ENCODE measurements at places on chromosomes 11 and 22.
A peak's percentile ranks its signal among the peaks of the same experiment; 100 is the strongest.

GRCh38 chr22:45889093-45889538 is 87.8 kb downstream of the WNT7B start:
- no peak for DNase-seq

DNA sequence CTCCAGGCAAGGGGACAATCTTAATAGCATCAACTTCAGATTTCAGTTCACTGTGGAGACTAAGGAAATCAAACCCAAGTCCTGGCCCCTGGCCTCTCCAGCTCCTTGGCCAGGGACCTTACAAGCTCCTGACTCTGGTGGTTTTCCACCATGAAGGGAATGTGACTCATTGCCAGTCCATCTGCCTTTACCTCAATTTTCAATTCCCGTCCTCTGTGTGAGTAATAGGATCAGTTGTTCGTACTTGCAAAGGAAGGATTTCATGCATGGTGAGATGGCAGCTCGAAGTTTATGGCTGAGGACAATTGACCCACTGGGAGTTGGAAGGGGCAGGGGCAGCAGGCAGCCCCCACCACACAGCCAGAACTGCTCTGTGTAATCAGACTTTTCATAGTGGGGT is 42.5 kb downstream of the INSC start:
- no peak for DNase-seq

DNA sequence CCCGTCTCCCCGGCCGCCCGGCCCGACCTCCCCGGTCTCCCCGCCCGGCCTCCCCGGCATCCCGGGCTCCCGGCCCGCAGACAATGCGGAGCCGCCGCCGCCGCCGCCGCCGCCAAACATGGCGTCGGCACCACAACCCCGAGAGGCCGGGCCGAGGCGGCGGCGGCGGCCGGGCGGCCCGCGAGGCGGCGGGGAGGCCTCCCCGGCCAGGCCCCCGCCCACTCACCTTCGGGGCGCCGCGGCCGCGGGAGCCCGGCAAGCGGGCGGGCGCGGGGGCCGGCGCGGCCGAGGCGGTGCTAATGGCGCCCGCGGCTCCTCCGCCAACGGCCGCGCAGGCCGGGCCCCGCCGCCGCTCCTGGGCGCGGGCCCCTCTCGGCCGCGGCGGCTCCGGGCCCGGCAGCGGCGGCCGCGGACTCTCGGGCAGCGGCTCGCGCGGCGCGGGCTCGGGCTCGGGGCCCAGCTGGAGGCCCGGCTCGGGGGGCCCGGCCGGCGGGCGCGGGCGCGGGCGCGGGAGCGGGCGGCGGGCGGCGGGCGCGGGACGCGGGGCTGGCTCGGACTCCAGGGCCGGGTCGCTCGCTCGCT is 311 bp downstream of the BRD1 start:
- no peak for DNase-seq

- DNase-seq: no peak
Observed at GRCh38 chr22:47406180-47406834, 643.9 kb downstream of the TBC1D22A start.

DNA sequence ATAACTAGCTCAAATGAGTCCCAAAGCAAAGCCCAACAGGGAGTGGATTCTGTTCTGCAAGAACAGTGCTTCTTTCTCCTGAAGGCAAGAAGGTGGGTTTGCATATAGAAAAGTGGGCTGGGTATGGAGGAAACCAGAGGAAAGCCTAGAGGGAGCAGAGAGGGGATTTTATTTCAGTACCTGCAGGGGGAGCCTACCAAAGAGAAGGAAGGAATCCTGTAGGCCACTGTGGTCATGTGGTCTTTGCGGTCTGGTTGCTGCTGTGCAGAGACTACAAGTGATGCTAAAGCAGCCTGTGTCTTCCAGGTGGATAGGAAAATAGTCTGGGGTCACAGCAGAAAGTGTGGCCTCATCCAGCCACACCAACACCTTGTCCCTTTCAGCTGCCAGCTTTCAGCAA is 33.2 kb upstream of the ZBTB16 start:
- DNase-seq: no peak

DNA sequence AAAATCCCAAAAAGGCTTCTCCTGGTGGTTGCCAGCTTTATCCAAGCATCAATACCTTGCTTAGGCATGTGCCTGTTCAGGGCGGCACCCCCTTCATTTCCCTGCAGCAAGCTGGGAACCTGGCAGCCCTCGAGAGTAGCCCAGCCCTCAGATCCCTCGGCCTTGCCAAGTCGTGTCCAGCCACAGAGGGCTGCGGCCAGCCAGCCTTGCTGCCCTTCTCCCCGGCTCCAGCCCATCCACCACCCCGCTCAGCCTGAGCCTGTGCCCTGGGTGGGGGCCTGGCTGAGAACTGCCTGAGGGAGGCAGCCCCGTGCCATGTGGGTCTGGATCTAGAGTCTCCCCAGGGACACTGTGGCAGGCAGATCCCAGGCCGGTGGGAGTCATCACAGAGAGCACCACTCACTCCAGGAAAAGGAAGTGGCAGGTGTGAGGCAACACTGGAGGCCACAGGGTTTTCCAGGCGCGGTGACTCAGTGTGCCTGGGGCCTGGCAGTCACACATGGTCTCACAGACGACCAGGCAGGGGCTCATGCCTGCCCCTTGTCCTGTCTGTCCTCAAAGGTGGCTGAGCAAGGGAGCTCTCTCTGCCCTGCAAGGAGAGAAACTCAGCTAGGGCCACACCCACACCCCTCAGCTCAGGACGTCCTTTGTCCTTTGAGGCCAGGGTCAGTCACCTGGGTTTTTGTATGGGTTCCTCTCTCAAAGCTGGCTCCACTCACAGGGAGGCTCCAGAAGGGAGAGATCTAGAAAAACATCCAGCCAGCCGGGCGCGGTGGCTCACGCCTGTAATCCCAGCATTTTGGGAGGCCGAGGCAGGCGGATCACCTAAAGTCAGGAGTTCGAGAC is 12.2 kb upstream of the CDC42BPG start:
- no peak for DNase-seq

DNA sequence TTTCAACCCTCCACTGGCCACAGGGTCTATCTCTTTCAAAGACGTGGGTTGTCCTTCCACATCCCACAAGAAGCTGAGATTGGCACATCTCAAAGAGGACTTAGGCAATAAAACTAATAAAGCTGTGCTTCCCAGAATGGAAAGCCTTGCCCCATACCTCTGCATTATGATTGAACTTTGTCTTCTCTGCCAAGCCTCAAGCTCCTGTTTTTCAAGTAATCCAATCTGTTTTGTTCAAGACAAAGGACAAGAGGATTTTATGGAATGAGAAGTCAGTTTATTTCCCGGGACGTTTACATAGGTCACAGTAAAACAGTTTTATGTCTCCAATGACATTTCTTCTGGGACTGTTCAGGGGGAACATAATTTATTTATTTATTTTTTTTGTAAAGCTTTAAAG is 108.4 kb downstream of the GALNT18 start:
- no peak for DNase-seq

DNA sequence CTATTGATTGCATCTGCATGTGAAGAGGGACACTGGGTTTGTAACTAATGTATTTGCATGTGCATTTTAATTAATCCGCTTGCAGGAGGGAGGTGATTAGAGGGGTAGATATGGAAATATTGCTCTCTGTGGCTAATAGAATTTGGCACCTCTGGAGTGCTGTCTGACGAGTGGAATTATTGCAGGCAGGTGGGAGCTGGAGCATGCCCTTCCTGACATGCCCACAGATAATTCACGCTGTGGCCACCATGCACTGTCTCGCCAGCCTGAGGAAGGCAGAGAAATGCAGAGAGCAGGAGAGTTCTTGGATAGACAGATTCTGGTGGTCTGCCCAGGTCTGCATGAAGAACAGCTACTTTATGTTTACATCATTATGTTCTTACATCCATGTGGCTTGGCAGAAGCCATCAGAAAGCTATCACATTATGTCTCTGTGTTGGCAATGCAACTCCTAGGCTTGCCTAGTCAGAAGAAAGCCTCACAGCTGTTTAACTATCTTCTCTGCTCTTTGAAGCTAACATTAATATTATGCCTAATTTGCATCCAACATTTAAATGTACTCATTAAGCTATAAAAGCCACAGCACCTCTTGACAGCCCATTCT is 89.4 kb upstream of the DRD2 start:
- DNase-seq: no peak

DNA sequence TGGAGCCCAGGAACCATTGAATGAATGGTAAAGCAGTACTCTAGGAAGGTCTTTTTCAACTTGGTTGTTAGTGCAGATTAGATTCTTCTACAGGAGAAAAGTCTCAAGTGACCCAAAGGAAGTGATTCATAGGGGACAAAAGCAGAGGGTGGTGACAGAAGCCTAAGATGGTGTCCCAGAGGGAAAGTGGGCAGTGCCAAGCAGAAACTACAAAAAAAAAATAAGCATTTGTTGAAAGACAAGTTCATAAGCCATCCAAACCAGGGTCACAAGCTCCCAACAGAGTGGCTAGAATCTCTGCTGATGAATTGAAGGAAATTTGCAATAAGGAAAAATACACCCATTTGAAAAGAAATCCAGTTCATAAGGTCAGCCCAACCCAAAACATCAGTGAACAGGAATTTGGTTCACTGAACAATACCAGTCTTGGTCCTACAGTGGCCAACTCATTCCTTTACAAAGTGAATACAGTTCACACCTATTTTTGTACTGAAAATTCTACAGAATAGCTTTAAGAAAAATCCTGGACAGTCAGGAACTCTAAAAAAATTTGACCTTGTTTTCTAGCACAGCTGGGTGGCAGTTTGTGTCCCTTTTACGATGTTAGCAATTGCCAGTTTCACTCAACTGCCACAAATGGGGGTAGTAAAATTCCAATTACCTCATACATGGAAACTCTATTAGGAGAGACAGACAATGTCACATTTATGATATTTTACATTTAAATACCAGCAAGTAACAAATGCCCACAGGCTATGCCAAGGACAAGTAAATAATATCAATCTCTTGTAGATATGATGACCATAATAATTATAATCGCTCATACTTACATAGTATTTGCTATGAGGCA is 21.6 kb upstream of the NUP160 start:
- DNase-seq: no peak

- DNase-seq: no peak
Observed at GRCh38 chr11:44367452-44367851, 57.5 kb upstream of the ALX4 start.

- DNase-seq: no peak
Observed at GRCh38 chr11:6526411-6527135, 29.5 kb downstream of the DNHD1 start.

DNA sequence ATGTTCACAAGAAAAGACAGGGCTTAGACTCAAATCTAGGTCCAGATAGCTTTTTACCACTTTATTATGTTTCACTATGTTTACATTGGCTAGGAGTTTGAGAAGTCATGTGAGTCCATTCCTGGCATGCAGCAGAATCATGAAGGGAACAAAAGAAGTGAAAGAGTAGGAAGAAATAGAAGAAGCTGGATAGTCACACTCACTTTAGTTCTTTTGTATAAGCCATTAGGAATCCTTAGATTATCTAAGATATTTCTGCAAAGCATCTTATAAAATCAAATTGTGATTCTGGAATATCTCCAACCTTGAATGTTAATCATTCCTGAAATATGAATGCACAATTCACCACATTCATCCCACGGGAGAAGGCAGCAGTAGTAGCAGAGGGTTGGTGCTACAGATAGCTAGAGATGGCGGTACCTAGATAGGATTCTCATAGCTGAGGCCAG is 31.9 kb downstream of the MAML2 start:
- no peak for DNase-seq

DNA sequence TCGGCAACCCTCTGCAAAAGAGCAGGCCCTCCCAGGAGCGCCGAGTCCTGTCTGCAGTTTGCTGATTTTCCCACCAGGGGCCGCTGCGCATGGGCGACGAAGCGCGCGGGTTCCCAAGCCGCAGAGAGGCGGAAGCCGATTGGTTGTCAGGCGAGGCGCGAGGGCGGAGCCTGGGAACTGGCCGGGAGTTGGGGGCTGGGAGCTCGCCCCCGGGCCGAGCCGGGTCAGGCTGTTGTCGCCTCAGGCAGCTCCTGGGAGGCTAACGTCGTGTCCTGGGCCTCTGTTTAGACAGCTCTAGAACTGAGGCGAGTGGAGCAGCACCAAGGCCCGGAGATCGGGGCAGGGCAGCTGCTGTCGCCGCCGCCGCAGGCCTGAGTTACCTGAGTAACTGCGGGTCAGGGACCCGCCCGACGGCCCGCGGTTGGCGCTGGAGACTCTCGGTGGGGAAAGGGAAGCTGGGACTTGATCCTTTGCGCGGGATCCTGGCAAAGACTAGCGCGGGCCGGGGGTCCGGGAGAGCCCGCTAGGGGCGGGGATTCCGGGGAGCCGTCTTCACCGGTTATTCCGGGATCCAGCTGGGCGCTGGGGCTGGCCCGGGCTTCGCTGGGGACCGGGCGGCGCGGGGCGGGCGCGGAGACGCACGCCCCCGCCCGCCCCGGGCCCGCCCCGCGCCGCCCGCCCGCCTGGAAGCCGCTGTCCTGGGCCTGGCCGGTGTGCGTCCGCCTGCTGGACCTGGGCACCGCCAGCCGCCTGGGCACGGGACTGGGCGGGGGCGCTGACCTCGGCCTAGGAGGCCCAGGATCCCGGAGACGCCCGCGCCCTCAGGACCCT is at the start of gene STIM1:
STIM1 (plus strand) TSS at position 688 of the 831 bp plus-strand sequence. CDS start 607 bp downstream, outside the sequence.
- DNase-seq: peak; percentile 91

DNA sequence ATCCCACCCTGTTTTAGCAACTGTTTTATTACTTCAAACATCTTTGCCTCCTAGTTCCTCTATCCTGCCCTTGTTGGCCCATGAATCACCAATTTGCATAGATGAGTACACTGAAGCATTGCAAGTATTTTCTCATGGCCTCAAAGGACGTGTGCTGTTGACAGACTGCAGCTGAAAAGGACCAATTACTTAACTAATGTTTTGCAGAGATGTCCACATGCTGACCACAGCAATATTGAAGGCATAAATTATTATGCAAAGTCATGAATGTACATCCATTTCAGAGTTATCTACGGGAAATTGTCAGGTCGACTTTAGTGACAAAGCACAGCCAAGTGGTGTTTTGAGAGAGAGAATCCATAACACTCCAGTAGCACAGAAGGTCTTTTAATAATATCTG is 64.8 kb downstream of the CADM1 start:
- no peak for DNase-seq

DNA sequence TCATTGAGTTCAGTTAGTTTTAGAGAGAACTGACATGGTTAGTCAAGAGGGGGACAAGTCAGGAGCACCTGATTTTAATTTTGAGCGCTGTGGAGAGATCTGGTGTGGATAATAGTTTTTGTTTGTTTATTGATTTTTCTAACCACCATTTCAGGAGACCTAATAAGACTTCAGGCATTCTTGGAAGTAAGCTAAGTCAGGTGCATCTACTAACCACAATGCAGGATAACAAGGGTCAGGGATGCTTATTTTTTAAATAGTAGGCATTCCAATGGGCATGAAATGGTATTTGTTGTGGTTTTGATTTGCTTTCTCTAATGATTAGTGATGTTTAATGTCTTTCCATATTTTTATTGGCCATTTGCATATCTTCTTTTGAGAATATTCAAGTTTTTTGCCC is 212.1 kb downstream of the NAV2 start:
- no peak for DNase-seq

DNA sequence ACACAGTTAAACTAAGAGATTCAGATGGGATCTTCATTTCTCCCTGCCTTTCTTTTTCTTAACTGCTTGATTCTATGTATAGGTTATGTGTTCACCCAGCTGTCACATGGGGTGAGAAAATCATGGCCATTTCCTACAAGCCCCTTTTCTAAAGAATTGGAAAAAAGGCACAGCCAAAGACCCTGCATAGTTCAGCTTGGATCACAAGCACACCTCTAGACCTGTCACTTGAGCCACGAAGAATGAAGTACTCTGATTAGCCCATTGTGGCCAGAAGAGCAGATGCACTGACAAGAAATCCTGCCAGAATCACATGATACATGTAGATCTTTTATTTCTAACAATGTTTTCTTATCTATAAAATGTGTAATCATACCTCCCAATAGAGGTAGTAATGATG is 69.7 kb downstream of the RAB38 start:
- DNase-seq: no peak
